ENCODE measurements at places on chromosomes 2 and 18.

DNA sequence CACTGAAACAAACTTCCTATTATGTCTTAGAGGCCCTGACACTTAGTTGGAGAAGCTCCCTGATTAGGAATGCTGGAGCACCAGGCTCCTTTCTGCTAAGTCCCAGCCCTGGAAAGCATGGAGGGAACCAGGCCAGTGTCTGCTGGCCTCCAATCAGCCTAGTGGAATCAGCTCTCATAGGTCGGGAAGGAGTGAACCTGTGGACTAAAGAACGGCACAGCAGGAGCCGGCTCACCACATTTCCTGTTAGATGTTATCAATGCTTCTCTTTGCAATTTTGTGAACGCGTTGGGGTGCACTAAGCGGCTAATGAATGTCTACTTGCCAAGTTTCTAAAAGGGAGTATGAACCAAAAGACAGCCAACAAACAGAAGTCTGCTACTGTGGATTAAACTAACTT is 296.6 kb downstream of the NAPG start:
- DNase-seq, result no peak

- no peak for DNase-seq
Measured at GRCh38 chr2:219658196-219658846, 30.9 kb downstream of the SLC4A3 start.

DNA sequence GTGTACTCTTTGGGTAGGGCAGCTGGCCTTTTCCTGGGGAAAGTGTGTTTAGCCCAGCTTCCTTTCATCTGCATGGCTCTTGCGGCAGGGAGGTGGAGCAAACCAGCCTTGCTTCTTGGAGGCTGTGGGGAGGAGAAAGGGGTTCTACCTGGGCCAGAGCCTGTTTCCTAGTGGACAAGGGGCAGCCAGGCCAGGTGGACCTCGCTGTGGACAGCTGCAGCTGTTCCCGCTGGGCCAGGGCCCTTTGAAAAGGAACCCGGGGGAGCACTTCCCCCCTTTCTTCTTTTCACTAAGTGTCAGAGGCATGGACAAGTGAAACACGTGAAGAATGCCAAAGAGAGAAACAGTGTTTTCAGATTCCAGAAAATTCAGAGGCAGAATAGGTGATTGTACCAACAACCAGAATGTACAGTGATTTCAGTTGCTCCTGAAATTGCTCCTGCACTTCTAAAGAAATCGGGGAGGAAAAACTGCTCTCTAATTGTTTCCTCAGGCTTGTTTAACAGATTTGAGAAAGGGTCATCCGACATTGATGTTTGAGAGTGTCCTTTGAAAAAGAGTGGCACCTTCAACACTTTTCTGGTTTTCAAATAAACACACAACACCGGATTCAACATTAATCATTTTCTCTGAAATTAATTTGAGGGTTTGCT is 3.9 kb downstream of the GLI2 start:
- no peak for DNase-seq

DNA sequence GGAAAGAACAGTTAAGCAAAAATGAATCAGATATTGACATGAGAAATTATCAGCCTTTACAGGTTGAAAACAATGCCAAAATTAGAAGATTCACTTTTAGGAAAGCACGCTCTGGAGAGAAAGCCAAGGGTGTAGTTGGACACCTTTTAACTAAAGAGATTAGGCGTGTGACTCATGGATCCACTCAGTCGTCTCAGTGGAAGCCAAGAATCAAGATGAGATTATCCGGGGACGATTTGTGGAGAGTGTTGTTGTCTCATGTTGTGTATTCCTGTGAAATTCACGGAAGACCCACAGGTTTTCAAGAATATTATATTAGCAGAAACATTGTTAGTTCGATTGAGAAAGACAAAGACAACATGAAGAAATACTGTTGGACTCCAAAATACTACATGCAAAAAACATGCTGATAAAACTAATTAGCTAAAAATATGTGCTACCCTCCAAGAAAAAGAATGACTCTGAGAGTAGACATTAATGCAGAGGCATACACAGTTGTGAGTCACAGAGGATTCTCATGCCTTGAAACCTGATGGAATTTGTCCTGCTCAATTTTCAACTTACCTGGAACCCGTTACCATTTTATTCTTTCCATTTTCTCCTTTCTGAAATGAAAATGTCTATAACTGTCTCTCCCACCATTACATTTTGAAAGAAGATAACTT is 192.1 kb upstream of the RND3 start:
- DNase-seq, result no peak

DNA sequence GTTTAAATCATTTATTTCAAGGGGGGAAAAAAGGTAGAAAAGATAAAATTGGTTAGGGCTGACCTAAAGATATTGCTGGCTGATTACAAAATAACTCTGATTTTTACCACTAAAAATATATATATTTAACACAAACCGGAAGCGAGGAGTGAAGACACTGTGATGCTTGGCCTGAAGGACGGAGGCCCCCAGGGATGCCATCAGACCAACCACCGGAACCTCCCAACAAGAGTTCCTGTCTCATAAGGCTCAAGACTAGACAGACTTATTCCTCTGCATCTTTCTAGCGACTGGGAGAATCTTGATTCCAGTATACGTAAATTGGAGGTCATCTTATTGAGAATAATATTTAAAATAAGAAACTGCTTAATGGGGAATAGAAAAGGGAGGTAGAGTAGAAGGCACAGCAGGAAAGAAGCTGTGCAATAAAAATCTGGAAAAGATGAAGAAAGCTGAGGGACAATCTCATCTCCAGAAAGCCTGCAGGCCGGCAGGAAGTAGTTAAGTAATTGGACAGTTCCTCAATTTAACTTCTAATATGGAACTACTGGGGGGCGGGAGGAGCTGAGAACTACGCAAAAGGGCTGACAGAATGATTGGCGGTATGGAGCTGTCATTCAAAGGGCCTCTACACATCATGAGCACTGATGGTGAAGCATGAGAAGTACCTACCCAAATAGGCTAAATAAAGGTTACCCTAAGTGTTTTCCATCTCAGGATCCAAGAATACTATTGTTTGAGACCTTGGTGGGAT is 91.1 kb downstream of the DTNB start:
- no peak for DNase-seq

Data from stimulated activated CD4-positive, alpha-beta T cell treated with anti-CD3 and anti-CD28 coated beads, TNF-alpha, amount 100 ng/mL, for 4 hours (primary cell).